ENCODE measurements at places on chromosomes 4 and X. TPM values are rescaled to one million over a fixed set of nuclear protein-coding genes. Genes with fewer than 3 reads are reported as not detected.
A peak's percentile ranks its signal among the peaks of the same experiment; 100 is the strongest.

GRCh38 chrX:23694606-23695005 lies 27.3 kb downstream of the PRDX4 start:
- DNase-seq, result peak; percentile 72

DNA sequence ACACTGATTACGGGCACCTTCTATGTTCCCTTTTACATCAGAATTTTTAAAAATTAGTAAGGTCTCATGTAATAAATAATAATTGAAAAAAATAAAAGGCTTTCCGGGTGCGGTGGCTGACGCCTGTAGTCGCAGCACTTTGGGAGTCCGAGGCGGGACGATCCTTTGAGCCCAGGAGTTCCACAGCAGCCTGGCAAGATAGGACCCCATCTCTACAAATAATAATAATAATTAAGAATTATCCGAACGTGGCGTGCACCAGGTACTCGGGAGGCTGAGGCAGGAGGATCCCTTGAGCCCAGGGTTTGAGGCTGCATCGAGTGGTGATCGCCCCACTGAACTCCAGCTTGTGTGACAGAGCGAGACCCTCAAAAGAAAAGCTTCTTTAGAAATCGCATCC lies 771 bp upstream of the LAMTOR3 start:
- no peak for DNase-seq

GRCh38 chr4:185587427-185588161 lies 52.3 kb upstream of the PDLIM3 start:
- DNase-seq, result peak; percentile 67

DNA sequence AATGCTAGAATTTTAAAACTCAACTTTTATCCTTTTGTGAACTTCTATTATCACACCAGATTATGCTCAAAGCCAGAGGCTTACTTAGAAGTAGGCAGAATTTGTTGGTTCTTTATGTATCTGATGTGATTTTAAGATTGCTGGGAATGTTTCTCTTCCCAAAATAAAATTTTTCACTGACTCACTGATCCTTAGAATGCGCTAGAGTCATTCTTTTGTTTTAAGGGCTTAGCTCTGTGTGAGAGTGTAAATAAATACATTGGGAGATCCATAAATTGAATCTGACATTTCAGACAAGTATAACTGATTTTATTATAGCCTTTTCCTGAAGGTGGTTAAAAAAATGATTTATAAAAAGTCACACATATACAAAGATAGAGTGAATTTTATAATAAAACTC lies 101.3 kb downstream of the LARP1B start:
- DNase-seq, result no peak

GRCh38 chr4:122293374-122294365 lies 85.1 kb upstream of the ADAD1 start:
- no peak for DNase-seq

DNA sequence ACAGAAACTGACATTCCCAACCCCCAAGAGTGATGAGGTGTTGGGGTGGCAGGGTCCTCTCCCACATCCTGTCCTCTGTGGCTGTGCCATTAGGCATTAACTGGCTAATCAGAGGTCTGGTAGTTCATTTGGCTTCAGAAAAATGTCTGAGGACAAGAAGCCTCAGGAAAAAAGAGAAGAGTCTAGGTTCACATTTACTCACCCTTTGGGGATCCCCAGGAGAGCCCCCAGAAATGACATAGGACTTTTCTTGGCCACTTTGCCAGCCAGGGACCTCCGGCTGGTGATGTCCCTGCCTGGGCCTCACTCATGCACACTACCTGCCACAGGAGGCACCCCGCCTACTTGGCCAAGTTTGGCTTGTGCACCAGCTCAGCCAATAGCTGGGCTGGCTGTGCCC lies 173.0 kb downstream of the RBM46 start:
- no peak for DNase-seq

GRCh38 chr4:7779432-7779768 lies 160.3 kb downstream of the AFAP1 start:
- no peak for DNase-seq

DNA sequence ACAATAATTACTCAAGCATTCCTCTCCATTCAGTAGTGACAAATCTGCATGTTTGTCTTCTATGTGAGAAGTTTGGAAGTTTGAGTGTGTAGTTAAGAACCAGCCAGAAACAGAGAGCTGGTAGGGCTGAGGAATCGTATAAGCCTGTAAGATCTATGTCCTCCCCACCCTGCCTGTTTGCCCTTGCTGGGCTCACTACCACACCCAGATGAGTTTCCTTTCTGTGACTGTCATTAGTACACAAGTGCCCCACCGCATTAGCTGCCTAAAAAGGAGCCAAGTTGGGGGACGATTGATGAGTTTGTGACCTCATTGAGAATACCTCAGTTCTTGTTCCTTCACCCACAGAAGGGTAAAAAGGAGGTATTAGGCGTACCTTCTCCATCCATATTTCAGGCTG lies 28.3 kb downstream of the DOCK11 start:
- DNase-seq, result no peak

GRCh38 chrX:151741606-151742005 lies 7.1 kb downstream of the CNGA2 start:
- DNase-seq, result no peak

Gene MAGEE2
- total RNA-seq, result 0.18 TPM

Gene TEX13D
- total RNA-seq, result not detected

Gene MEPE
- not detected for total RNA-seq

Gene SEC24B
- 34.8 TPM for total RNA-seq

Gene TMEM175
- total RNA-seq, result 29.6 TPM

Gene PDZD11
- total RNA-seq, result 26.3 TPM

Gene SORCS2
- total RNA-seq, result 2.7 TPM

Gene PGAM4
- total RNA-seq, result not detected

Gene CENPE
- total RNA-seq, result 6.5 TPM

Gene ATOH1
- not detected for total RNA-seq

Gene C1QTNF7
- 3.1 TPM for total RNA-seq

Gene TBC1D8B
- total RNA-seq, result 20.2 TPM

Measured in lung (tissue), 17 donors.